ENCODE measurements at places on chromosomes 5 and 9.

- no peak for DNase-seq
Observed at GRCh38 chr9:86754581-86755560, 192.4 kb downstream of the GAS1 start.

- no peak for DNase-seq
Observed at GRCh38 chr5:145237843-145238242, 597.3 kb downstream of the PRELID2 start.

GRCh38 chr9:92989561-92989960 is 42.2 kb downstream of the FGD3 start:
- DNase-seq = no peak

DNA sequence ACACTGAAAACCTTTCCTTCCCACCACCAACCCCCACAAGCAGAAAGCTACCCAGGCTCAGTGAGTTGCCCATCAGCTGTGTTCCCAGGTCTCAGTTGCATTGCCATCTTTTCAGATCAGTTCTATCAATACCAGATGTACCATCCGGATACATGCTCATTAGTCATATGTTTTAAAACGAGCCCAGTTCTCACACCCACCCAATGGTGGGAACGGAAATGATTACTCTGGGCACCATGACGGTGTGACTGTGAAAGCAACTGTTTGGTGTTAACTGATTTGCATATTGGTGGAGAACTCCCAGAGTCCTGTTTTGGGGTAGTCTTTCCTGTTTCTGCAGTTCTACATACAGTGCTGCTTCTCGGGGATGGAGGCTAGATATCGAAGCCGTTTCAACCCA is 212.3 kb downstream of the TRIM36 start:
- no peak for DNase-seq

GRCh38 chr5:118016396-118016795 is 972.0 kb downstream of the DTWD2 start:
- DNase-seq = no peak

DNA sequence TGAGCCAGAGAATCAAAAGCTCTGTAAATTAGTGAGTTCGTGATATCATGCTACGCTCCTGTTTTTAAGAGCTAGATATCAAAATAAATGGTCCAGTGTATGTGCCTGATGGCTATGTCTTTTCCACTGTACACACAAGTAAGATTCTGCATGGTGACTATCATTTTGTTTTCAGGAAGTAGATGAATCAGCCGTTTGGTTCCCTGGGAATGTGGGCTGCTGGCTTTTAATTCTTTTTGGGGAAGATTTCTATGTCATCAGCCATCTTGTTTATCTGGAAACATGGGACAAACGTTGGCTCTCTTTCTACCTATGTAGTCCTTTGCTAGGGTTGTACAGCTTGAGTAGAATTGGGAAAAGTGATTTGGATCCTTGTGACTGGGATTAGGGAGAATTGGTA is 126.7 kb downstream of the GRIA1 start:
- no peak for DNase-seq

Measured in CD4-positive, alpha-beta T cell treated with Interleukin-15 for 1 hour (primary cell).